Stimulated activated CD8-positive, alpha-beta memory T cell treated with anti-CD3 and anti-CD28 coated beads, Interleukin-15, amount 100 ng/mL, for 48 hours (primary cell): ENCODE measurements at places on chromosomes 2 and 18.

DNA sequence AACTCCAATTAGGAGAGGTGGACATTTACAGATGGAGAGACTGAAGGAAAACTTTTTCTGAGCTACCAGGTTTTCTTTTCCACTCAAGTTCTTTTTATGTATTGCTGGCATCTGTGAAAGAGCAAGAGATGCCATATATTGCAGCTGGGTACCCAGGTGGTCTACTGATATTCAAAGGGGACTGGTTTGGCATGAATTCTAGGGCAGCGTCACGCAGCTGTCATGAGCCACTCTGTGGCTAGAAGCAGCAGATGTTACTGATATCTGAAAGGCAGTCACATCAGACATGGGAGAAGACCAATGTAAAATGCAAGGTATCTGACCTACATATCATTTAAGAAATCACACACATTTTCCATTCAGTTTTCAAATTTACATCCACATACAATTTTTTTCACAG lies 408.8 kb downstream of the GALNT13 start:
- DNase-seq = no peak

- no peak for DNase-seq
These were observed 1.1 kb downstream of the FEV start for GRCh38 chr2:218983934-218984238.

DNA sequence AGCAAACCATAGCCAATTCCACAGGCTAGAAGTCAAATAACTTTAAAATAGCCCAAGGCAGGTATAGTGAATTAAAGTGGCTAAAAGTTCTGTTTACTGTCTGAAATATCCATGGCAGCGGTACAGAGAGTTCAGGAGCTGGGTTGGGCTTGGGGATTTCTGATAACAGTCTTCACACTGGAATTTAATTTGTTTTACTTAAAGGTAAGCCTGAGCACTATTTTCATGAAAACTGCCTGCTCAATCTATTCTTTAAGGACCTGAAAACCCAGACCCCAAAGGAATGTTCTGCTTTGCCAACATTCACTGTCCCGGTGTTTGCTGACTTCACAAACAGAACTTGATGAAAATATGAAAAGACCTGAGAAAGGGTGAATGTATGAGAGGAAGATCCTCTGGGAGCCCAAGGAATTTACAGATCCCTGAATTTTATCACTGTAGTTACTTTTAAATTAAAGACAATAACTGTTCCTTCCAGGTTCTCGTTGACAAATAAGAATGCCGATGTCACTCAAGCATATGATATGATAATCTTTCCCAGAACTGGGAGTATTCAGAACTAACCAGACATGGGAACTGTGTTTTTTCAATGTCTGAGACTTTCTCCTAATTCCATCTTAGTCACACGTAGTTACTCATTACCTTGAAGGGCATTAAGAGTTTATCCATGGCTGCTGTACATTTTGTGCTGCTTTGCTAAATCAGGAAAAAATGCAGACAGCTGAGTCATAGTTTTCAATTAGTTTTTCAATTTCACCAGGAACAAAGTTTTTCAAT lies 28.3 kb upstream of the ITGB6 start:
- DNase-seq = no peak

DNA sequence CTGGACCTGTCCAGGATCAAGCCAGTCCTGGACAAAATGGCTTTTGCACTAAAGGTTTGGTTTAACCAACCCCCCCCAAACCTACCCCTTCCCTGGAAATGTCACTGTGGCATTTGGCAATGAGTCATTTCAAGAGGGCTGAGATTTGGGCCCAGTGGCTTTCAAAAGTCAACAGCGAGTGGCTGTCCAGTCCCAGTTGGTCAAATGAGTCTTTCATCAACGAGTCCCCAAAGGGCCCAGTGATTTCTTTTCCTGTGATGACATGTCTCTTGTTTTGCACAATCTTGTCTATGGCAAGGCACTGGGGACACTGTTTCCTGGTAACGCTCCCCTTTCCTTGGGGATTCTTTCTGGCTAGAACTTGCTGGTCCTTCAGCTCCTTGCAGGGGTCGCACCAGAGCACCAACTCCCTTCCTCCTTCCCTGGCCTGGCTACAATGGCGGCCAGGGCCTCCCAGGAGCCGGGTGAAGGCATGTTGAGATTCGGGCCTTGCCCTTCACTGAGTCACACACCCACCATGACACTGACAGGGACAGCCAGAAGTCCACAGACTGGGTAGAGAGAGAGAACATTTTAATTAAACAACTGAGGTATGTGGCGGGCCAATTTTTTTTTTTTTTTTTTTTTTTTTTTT lies 87.2 kb downstream of the SMAD7 start:
- DNase-seq = no peak

GRCh38 chr18:26555804-26556553 lies 7.6 kb upstream of the KCTD1 start:
- no peak for DNase-seq

- DNase-seq = no peak
These were observed 98.8 kb downstream of the TNS1 start for GRCh38 chr2:217903859-217904613.

DNA sequence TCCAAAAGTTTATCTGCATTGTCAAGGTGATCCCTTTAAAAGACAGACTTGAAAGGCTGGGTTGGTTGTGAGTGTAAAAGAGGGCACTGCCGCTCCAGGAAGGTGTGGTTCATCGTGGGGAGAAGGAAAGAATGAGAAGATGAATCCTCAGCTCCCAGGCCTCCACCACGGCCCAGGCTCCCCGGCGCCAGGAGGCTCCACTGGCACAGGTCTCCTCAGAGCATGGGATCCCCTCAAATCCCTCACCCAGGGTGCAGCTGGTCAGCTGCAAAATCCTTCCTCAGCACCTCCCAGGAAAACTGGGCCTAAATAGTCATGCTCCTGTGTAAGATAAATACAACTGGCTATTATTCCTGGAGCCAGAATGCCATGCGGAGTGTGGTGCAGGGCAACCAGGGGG lies 221.1 kb downstream of the ZNF516 start:
- no peak for DNase-seq

DNA sequence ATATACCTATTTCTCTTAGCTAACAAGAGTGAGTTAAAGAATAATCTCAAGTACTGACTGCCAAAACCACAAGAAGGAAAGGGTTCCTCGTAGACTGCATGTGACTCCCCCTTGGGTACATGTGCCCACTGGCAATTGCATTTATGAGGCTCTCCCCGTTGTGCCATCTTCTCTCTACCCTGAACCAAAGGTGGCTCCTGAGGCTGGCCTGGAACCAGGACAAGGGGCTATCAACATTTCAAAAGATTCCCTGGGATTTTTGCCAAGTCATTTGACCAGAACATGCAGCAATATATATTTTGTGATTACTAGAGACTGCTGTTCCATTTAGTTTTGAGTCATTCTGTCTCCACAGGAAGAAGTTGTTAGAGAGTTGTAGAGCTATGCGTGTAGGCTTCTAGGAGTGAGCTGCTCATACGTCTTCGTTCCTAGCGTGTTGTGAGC lies 45.8 kb downstream of the LAMA3 start:
- no peak for DNase-seq

- no peak for DNase-seq
These were observed 27.5 kb downstream of the TMEM18 start for GRCh38 chr2:649426-650342.

GRCh38 chr2:182767578-182767977 lies 51.5 kb downstream of the DNAJC10 start:
- DNase-seq = no peak

DNA sequence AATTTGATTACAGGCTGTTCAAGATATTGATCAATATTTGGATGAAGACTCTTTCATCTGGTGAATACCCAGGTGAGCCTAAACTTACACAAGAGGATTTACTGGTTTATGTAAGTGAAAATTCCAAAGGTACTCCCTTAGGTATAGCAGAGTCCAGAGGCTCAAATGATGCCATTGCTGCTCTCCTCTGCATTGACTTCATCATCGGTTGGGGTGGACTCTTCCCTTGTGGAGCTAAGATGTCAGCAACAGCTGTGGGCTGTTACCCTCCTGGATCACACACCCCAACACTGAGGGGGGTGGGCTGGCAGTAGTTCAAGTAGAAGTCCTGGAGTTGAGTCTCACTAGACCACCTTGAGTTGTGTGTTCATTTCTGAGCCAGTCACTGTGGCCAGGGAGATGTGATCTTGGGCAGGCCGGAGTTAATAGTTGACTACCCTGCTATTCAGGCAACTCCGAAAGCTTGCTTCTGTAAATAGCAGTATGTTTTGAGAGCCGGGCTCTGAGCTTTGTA lies 236.9 kb downstream of the PTPRM start:
- no peak for DNase-seq

GRCh38 chr2:214138779-214139178 lies 272.1 kb upstream of the VWC2L start:
- no peak for DNase-seq

GRCh38 chr2:160388464-160389263 lies 104.9 kb downstream of the RBMS1 start:
- no peak for DNase-seq

GRCh38 chr2:133369901-133370658 lies 198.2 kb downstream of the NCKAP5 start:
- no peak for DNase-seq

GRCh38 chr2:170721678-170722077 lies 6.5 kb downstream of the SP5 start:
- no peak for DNase-seq

DNA sequence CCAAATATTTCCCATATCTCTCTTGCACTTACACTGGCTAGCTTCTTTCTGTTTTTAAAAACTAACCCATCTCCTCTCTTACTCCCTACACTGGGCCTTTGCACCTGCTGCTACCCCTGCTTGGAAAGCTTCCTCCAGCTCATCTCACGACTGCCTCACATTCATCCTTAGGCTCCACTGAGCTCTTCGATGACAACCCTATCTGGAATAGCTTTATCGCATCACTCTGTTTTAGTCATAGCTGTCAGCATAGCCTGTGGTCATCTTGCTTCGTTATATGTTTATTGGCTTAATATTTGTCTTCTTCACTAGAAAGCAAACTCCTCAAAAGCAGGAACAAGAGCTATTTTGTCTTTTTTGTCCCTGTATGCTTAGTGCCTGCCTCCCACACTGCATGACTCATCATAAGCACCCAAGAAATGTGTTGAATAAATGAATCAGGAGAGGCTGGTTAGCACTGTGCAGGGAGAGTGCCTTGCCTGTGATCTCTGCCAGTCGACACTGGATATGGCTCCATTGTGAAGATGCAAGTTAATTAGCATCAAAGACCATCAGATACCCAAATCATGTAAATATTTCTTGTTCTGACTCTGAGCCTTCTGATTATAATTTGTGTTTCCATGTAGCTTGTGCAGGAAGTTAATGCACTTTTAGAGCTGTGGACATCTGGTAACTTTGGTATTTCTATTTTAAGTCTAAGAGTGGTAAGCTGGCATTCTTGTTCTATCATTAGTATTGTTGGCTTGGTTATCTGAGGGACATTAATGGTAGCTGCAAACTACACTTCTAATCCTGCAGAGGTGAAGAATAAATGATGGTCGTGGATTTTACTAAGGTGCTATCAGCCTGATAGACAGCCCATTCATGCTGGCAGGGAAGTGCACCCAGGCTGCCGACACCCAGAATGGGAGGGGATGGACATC lies 10.3 kb upstream of the DYTN start:
- no peak for DNase-seq

GRCh38 chr18:8301427-8302172 lies 307.6 kb upstream of the RAB12 start:
- DNase-seq = no peak

DNA sequence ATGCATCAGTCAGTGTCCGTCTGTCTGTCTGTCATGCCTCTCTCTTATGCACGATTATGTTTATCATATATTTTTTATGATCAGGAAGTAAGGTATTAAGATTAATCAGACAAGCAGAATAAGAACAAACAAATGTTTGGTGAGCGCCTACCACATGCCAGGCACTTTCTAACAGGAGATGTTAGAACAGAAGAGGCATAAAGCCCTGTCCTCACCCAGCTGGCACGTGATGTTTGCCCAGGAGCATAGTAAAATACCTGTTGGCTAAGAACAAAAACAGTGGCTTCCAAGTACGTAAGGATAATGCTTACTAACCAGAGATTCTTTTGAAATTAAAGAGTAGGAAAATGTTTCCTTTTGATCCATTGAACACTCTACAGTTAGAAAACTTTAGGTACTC lies 380.2 kb upstream of the RAB12 start:
- no peak for DNase-seq

GRCh38 chr2:201194097-201194496 lies 11.2 kb downstream of the CASP10 start:
- no peak for DNase-seq

GRCh38 chr2:110865188-110865587 lies 132.8 kb downstream of the ACOXL start:
- DNase-seq = no peak

GRCh38 chr2:127149384-127149783 lies 42.4 kb upstream of the BIN1 start:
- DNase-seq = no peak

DNA sequence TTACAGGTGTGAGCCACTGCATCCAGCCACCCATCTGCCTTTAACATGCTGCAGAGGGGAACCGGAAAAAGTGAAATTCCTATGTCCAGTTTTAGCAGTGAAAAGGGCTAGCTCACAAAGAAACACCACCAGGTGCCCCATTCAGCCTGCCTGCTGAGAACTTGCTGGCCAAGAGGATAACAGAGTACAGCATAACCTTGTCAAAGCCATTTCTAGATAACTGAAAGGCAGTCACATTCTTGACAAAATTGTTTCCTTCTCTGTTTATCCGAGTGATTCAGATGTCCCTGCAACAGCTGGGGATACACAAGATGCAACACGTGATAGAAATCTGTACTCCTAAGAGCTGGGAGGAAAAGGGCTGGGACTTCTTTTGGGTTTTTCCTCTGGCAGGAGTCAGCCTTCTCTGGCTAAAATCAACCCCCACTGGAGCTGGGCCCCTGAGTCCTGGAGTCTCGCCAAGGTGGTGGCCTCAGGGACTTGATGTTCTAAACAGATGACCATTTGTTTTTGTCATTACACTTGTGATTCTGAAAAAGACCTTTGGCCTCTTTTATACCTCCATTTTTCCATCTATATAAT lies 505.4 kb downstream of the BCL11A start:
- DNase-seq = no peak

DNA sequence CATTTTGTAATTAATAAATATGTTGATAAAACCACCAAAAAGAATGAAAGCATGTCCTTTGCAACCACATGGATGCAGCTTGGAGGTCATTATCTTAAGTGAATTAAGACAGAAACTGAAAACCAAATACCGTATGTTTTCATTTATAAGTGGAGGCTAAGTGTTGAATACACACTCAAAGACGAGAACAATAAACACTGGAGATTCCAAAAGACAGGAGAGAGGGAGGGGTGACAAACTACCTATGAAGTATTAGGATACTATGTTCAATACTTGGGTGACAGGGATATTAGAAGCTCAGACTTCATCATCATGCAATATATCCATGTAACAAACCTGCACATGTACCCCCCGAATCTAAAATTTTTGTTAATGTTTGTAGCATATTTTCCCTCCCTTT lies 7.0 kb downstream of the ERLEC1 start:
- DNase-seq = no peak

GRCh38 chr18:76388261-76388660 lies 106.8 kb downstream of the ZNF516 start:
- DNase-seq = no peak
